Activated T-cell treated with anti-CD3 and anti-CD28 coated beads, Interleukin-2, amount 50 U/mL, for 4 hours (primary cell): ENCODE measurements at places on chromosomes 12 and 14. TPM values are rescaled to one million over a fixed set of nuclear protein-coding genes. Genes with fewer than 3 reads are reported as not detected.

- no peak for DNase-seq
These were observed 975 bp downstream of the OGFOD2 start for GRCh38 chr12:122975790-122976647.

DNA sequence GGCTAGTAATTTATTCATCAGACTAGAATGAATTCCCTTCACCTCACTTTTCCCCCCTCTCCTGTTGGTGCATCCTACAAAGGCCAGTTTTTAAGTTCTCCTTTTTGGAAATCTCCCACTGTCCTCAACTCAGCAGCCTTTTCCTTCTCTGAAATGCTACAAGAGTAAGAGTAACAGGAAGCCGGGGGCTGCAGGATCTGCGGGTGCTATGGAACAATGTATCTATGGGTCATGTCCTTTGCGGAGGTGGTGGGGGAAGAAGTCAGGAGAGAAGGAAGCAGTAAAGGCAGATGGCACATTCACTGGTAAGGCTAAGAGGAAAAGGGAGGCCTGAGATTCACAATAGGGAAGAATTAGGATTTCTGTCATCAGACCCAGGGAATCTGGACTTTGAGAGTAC lies 22.2 kb upstream of the TESC start:
- no peak for DNase-seq

The USP44 gene
- total RNA-seq, result 2.2 TPM

- no peak for DNase-seq
These were observed 96.6 kb upstream of the PCED1B start for GRCh38 chr12:46982629-46983392.

DNA sequence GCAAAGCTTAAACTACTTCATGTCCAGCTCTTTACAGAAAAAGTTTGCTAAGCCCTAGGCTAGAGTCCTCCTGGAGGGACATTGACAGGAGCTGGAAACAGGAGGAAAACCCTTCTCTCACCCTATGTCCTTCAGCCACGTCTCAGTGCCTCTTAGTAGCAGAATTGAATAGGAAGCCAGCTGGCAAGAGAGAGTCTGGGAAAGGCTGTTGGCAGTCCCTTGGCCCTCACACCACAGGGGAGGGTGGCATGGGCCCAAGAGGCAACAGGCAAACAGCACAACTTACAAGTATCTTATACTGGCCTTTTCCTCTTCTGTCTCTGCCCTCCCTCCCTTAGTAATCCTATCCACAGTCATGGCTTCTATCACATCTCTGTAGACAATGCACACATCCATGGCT lies 27.7 kb upstream of the DHRS2 start:
- no peak for DNase-seq

DNA sequence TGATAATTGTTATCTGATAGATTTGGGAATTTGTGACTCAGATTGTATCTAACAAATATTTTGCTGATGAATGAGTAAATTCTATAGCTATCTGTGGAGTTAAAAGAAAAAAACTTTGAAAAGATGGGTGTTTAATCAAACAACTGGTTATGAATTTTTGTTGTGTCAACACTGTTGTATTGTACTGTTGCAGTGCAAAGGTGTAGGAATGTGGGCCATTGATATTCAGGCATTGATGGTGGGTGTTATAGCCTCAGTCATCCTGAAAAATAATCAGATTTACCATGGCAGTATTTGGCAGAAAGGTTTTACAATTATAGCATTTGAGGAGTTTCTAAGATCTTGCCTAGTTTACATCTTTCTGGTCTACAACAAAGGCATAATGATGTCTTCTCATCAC lies 15.4 kb downstream of the DRAM1 start:
- no peak for DNase-seq

GRCh38 chr12:49420556-49420955 lies 53.3 kb downstream of the SPATS2 start:
- DNase-seq, result no peak
